ENCODE measurements at places on chromosomes 2 and 18.

DNA sequence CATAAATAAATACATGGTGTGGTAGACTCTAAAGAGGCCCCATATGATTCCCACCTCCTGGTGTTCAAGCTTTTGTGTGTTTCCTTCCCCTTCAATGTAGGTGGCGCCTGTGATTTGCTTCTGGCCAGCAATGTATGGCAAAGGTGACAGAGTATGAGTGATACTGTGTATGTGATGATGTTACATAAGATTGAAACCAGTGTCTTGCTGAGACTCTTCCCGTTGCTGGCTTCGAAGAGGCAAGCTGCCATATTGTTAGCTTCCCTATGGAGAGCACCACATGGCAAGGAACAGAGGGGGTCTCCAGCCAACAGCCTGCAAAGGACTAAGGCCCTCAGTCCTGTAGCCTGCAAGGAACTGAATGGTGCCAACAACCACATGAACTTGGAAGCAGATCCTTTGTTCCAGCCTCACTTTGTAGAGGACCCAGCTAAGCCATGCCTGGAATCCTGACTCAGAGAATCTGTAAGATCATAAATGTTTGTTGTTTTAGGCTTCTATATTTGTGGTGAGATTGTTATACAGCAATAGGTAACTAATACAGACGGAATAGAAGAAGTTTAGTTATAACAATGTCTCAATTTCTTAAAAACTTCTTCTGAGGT is 1.7 kb upstream of the SMAD4 start:
- DNase-seq = no peak

DNA sequence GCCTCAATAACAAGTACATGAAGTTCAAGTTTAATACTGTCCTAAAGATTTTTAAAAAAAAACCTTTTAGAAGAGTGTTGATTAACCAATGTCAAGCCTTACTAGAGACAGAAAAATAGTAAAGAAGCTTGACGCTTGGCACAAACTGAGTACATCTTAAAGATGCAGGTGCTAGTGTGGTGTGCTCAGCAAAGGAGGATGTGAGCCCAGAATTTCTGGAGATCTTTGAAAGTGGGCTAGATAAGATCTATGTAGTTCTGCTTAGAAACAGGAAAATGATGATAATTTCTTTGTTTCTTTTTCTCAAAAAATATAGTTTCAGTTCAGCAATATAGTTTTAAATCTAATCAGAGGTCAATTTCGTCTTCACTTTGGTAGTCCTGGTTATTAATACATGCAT is 118.3 kb upstream of the KLHL14 start:
- no peak for DNase-seq

DNA sequence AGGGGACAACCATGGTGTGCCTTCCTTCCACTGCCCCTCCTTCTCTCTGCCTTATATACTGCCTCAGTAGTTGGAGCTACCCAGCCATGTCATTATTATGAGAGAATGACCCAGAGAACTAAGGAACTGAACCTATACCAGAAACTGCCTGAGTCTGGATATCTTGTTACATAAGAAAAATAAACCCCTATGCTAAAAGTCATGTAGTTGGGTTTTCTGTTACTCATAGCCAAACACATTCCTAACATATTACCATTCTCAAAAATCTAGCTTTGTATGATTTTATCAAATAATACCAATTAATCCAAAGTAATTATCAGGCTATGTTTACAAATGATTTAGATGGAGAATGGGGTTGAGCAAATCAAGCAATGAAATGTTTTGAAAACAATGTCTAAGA is 15.0 kb upstream of the KLF7 start:
- DNase-seq = no peak

DNA sequence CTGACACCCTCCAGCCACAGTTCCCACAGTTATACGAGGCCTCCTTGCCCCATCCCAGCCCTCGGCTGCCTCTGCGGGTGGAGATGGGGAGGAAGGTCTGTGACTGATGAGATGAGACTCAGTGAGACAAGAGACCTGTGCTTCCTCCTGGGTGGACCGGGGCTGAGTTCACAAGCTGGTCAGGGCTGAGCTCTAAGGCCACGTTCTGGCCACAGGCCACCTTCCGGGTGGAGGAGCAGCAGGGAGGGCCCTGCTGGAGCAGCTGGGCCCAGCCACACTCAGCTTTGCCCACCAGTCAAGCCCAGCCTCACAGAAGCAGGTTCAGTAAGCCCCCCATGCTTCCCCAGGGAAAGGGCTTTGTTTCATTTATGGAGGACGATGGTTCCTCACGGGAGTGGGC is 214.7 kb downstream of the ANKRD30B start:
- DNase-seq = no peak

Data from NCI-H2171 (cell line).